Neuronal stem cell (in vitro differentiated cells): ENCODE measurements at places on chromosomes 11 and 22.

DNA sequence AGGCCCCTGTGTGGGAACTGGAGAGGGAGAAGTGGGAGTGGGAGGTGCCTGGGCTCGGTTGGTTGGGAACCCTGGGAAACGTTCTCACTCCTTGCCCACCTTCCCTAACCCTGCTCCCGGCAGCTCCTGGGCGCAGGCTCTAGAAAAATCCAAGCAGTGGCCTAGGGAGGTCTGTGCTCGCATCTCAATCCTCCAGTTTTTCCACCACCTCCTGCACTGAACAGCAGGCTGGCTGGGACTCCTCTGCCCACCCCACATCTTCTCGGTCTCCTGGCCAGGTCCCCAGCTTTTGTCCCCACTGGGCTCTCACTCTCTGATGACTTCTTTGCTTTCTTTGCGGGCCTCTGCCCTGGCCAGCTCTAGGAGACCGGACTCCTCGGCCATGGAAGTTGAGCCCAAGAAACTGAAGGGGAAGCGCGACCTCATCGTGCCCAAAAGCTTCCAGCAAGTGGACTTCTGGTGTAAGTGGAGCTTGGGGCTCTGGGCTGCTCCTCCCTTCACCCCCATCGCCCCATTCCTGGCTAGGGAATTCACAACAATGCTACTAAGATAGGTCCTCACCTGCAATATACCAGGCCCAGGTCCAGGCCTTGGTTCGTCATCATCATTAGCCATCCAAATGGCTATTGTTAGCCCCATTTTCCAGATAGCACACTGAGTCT, 35.6 kb downstream of the PRDM11 start:
- DNase-seq = no peak

- no peak for DNase-seq
Observed at GRCh38 chr11:112731538-112731937, 229.7 kb upstream of the NCAM1 start.

DNA sequence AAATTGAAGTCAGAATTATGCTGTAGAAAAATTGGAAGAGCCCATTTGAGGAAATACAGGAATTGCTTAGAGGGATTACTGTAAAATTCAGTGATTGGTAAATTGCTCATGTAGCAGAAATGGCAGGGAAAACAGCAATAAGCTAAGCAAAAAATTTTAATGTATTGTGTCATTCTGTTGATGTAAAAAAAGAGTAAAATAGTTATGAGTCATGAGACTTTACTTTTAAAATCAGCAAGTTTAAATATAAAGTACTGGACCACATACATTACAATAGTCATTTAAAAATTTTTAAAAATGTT, 10.4 kb downstream of the PDHX start:
- no peak for DNase-seq

DNA sequence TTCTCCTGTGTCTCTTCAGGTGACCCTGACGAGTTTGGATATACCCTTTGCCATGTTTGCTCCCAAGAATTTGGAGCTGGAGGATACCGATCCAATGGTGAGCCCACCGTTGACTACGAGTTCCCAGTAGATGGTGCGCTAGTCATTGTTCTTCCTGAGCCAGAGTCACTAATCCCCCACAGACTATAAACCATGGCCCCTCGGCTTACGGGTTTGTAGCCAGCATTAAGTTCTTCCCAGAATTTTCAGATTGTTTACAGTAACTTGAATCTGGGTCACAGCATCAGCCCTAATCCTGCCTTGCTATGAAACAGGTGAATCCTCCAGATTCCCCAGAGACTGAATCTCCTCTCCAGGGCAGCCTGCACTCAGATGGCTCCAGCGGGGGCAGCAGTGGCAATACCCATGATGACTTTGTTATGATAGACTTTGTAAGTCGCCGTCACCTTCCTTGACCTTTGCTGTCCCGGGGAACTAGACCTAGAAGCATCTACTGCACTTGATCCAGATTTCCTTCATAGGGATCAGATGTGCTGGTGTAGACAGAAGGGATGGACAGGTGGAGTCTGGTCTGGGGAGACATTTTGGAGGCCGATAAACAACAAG, 31.8 kb downstream of the ARHGAP1 start:
- no peak for DNase-seq

- DNase-seq = no peak
Observed at GRCh38 chr11:2302306-2302895, 588 bp downstream of the TSPAN32 start.

DNA sequence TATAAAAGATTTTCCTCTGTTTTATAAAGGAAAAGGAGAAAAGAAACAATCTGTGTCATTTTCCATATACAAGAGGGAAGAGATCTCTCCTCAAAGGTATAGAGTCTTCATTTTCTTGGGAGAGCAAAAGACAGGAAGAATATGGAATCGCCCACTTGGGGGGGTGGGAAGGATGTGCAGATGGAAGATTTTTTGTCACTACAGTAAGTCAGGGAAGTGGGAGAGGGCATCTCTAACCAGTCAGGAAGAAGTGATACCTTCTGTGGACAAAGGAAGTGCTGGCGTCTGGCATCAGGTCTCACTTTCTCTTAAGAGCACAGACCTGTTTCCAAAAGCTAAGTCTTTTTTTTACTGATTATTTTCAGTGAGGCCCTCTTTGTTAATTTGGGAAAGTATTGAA, 1.4 kb downstream of the PRR14L start:
- DNase-seq = no peak

GRCh38 chr11:31799435-31800397, 11.4 kb downstream of the PAX6 start:
- no peak for DNase-seq

GRCh38 chr11:75768909-75769771, 562 bp downstream of the DGAT2 start:
- no peak for DNase-seq

DNA sequence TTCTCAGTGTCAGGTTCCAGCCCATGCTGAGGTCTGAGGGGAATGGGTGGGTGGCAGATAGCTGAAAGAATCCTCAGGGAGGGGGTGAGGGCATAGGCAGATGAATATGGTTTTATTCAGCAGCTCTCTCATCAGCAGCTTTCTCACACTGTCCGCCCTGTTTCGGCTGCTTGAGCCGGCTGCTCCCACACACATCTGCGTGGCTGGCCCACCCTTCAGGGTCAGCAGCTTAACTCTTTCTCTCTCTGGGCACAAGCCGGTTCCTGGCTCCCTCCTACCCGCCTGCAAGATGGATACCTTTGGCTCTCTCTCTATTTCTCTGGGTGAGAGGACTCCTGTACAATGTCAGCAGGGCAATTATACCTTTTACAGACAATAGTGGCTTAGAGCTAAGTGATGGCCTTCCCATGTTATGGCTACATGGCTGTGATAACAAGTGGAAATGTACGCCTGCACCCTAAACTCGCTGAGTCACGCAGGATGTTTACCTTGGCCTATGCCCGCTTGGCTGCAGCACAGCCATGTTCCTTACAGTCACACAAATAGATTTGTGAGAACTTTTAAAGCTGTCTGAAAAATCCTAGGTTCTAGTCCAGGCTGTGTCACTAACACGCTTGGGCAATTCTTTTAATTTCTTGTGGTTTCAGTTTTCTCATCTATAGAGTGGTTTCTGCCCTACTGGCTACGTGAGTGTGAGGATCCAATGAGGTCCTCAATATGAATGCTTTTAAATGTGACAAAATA, 4.1 kb downstream of the MMP20 start:
- DNase-seq = no peak

GRCh38 chr22:35456757-35457156, 56.8 kb downstream of the MCM5 start:
- DNase-seq = no peak

DNA sequence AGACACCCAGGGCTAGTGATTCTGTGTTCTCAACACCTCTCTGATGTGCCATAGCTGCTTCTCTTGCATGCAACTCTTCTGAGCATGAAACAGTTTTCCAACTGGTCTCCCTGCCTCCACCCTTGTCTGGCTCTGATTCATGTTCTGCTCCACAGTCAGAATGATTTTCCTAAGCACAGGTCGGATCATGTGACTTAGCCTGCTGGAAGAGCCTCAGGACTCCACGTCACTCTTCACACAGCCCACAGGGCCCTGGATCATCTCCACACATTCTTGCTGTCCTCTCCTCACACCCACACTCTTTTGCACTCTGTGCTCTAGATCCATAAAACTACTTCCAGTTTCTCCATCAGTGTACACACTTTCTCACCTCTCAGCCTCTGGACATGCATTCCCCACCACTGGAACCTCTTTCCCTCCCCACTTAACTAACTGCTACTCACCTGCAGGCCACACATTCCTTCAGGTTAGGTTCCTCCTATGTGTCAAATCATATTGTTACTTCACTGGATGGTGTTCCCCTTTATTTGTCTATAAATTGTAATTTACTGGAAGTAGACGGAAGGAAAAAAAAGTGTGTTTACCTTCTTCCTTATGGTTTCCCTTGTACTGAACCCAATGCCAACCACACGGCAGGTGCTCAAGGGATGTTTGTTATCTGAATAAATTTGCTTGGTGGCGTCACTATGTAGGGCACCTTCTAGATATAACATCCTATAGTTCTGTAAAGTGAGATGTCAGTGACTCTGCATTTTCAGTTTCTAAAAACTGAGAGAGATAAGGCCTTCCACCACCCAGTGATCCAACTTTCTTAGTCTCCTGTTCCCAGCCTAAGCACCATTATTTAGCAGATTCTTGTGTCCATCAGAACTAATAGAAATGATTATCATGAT, 133.7 kb downstream of the ETS1 start:
- DNase-seq = no peak

DNA sequence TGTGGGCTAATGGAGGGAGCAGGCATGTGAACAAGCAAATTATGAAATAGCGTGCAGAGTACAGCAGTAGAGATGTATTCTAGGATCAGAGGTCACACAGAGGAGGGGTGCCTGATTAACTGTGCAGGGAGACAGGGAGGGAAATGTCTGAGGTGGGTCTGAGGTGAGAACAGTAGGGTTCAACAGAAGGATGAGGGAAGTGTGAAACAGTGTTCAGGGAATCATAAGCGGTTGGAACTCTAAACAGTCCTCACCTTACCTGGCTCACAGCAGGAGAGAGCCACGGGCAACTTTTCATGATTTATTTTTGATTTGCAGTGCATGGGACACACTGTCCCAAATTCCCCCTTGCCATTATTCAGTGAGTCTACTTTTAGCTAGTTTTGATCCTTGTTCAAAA, 90.5 kb downstream of the PIWIL4 start:
- DNase-seq = no peak

DNA sequence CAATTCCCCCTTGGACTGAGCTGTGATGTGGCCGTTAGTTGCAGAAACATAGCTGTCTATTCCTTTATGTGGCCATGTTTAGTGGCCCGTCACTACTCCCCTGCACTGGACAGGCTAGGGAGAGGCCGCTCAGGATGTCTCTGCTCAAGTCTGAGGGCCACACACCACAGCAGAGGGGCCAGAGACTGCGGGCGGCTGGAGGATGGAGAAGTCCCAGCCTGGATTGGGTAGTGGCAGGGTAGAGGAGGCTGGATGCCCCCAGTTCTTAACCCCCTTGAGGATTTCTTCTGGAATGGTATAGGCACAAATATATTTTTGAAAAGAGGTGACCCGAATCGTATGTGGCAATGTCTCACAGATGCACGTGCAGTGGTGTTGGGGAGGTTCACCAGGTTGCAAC, 116.4 kb upstream of the B3GAT1 start:
- no peak for DNase-seq

GRCh38 chr22:41862160-41862529, 29.2 kb downstream of the SREBF2 start:
- DNase-seq = no peak

GRCh38 chr11:46435679-46436078, 44.1 kb upstream of the CHRM4 start:
- no peak for DNase-seq

DNA sequence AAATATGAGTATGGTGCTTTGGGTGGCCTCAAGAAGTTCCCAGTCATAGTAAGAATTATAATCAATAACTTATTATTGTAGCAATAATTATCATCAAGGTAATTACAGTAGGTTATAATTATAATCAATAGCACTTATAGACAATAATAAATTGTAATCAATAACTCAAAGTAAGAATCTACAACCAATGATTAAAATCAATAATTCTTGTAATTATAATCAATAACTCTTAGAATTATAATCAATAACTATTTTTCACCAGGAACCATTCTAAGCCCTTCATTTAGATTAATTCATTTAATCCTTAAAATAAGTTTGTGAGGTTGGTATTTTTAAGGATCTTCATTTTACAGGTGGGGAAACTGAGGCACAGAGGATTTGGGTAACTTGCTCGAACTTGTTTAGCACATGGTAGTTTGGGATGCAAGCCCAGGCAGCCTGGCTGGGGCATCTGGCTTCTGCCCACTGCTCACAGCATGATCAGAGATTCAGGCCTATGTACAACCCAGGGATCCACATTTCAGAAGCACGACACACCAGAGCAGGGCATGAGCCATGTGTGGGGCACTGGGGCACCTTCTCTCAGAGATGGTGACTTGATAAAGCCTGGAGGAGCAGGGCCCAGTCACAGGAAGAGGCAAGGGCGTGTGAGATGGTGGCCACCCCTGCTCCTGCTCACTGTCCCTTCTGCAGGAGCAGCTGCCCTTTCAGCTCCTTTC, 46.6 kb downstream of the SLC1A2 start:
- no peak for DNase-seq
